Activated CD4-positive, alpha-beta T cell treated with anti-CD3 and anti-CD28 coated beads, Interleukin-2, amount 10 ng/mL, durations not matched to agents 7 days and 5 days (primary cell): ENCODE measurements at places on chromosomes 2 and 18. TPM values are rescaled to one million over a fixed set of nuclear protein-coding genes. Genes with fewer than 3 reads are reported as not detected.

Gene FAM237A
- total RNA-seq, result not detected

- DNase-seq, result no peak
- peaks cover 15% of the 10 kb centered on the region for H3K4me1 ChIP-seq
- peaks cover 16% of the 10 kb centered on the region for H3K27me3 ChIP-seq
- no peaks in the 10 kb centered on the region for H3K36me3 ChIP-seq
- no peak overlapping the region for H3K4me3 ChIP-seq
Observed at GRCh38 chr18:54948350-54948837, 10.9 kb downstream of the CCDC68 start.

DNA sequence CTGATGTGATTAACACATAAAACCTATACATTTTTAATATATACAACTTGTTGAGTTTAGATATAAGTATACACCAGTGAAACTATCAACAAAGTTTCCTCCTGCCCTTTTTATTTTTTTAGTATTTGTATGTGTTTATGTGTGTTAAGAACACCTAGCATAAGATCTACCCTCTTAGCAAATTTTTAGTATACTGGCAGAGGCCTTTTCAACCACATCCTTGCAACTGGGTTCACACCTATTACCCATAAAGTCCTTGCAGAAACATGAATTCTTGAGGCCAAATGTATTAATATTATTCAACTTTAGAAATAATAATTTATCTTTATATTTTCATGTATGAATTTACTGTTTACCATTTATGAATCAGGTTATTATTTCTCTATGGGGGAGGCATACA lies 119.7 kb upstream of the CRIM1 start:
- H3K27me3 ChIP-seq, result peaks cover 26% of the 10 kb centered on the region
- H3K27ac ChIP-seq, result no peak overlapping the region
- H3K36me3 ChIP-seq, result peaks cover 10% of the 10 kb centered on the region
- no peak for DNase-seq

- no peak overlapping the region for H3K27ac ChIP-seq
- H3K4me1 ChIP-seq, result peaks cover 4% of the 10 kb centered on the region
- H3K36me3 ChIP-seq, result no peaks in the 10 kb centered on the region
- no peak for DNase-seq
- H3K27me3 ChIP-seq, result peaks cover 3% of the 10 kb centered on the region
Observed at GRCh38 chr2:27863146-27863545, 27.0 kb downstream of the RBKS start.

- DNase-seq, result no peak
- H3K27ac ChIP-seq, result no peak overlapping the region
- peaks cover 28% of the 10 kb centered on the region for H3K27me3 ChIP-seq
- H3K36me3 ChIP-seq, result no peaks in the 10 kb centered on the region
Observed at GRCh38 chr18:79596446-79597175, 83.0 kb upstream of the CTDP1 start.

DNA sequence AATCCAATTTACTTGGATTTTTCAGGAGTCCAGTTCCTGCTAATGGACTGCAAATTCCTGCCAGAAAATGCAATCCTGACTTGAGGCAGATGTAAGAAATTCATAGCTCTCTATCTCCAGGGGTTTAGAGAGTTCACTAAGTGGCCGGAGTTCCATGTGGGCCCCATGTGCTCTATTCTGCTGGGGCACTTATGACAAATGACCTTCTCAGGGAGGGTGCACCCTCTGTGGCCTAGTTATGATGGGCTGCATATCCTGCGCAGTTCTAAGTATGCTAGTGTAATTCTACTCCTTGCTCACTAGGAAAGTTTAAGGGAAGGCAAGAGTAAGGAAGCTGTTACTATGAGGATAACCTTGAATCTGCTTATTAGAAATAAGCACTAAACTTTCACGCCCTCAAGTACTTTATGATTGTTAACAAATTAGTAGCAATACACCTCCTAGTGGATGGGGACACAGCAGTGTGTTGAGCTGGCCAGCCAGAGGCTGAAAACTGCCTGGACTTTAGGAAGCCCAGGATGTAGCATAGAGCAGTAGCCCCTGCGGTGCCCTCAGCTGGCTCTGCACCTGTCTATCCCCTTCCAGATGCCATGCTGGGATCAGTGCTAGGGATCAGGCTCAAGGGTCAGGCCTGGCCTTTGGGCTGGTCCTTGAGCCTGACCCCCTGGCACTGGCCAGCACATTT lies 14.4 kb downstream of the SMYD1 start:
- no peaks in the 10 kb centered on the region for H3K36me3 ChIP-seq
- no peaks in the 10 kb centered on the region for H3K27me3 ChIP-seq
- no peak for DNase-seq
- no peak overlapping the region for H3K4me3 ChIP-seq
- H3K27ac ChIP-seq, result no peak overlapping the region

GRCh38 chr2:66566726-66567399 lies 131.9 kb downstream of the MEIS1 start:
- no peak overlapping the region for H3K27ac ChIP-seq
- no peak overlapping the region for H3K4me3 ChIP-seq
- DNase-seq, result no peak
- H3K27me3 ChIP-seq, result no peaks in the 10 kb centered on the region
- no peaks in the 10 kb centered on the region for H3K36me3 ChIP-seq

Gene ABHD1
- total RNA-seq, result 0.10 TPM

DNA sequence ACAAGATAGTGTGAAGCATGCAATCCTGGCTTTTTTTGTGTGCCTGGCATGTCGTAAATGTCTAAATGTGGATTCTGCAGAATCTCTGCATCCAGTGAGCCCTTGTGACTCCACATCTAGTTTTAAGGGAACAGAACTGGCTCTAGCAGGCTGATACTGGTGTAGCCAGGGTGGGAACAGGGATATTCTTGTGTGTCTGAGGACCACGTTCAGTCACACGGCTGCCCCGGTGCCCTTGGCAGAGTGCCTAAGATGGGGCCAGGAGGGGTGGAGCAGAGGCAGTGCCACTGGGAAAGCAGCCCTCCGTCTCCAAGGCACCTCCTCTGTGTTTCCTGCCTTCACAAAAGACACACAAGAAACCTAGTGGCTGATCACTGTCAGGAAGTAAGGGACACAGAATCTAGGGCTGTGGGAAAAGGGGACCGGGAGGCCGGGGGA lies 91.5 kb upstream of the PARD3B start:
- H3K4me3 ChIP-seq, result no peak overlapping the region
- no peak for DNase-seq
- H3K4me1 ChIP-seq, result no peaks in the 10 kb centered on the region
- peaks cover 5% of the 10 kb centered on the region for H3K27me3 ChIP-seq

Gene CYTIP
- total RNA-seq, result 279 TPM

Gene ARPC2
- 708 TPM for total RNA-seq

Gene CARF
- 11.9 TPM for total RNA-seq

GRCh38 chr2:53827398-53828175 lies 32.2 kb downstream of the GPR75 start:
- H3K4me3 ChIP-seq, result no peak overlapping the region
- no peak overlapping the region for H3K27ac ChIP-seq
- no peaks in the 10 kb centered on the region for H3K4me1 ChIP-seq
- no peak for DNase-seq

DNA sequence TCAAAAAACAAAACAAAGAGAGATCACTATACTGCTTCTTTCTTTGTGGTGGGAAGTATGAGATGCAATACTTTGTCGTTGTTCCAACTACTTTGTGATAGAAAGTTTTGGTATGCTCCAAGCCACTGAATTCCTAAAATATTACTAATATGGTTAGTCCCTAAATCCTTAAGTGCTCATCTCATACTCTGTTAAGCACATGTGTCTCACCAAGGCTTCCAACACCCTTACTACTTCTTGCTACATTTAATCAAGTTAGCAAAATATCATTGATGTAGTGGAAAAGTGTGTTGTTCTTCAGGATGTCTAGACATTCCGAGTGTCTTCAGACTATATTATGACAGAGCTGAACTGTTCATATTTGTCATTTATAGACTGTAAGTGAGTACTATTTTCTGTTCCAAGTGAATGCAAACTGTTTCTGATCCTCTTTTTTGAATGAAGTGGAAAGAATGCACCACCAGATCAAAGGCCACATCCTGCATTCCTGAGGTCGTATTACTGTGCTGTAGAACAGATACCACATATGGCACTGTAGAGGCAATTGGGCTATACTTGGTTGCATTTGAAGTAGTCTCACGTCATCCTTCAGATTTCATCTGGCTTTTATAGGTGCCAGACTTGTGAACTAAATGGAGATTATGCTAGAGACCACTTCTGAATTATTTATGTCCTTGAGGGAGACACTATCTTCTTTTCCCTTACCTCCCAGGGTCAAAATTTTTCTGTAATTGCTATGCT lies 298.4 kb upstream of the ZNF521 start:
- no peaks in the 10 kb centered on the region for H3K36me3 ChIP-seq
- no peak overlapping the region for H3K27ac ChIP-seq
- no peak for DNase-seq
- H3K27me3 ChIP-seq, result no peaks in the 10 kb centered on the region

GRCh38 chr2:68158134-68158447 lies 403 bp downstream of the PNO1 start:
- H3K27ac ChIP-seq, result peak overlapping the region; percentile 100
- peaks cover 39% of the 10 kb centered on the region for H3K4me1 ChIP-seq
- peak overlapping the region; percentile 94 for H3K4me3 ChIP-seq
- no peaks in the 10 kb centered on the region for H3K27me3 ChIP-seq
- peaks cover 22% of the 10 kb centered on the region for H3K36me3 ChIP-seq

DNA sequence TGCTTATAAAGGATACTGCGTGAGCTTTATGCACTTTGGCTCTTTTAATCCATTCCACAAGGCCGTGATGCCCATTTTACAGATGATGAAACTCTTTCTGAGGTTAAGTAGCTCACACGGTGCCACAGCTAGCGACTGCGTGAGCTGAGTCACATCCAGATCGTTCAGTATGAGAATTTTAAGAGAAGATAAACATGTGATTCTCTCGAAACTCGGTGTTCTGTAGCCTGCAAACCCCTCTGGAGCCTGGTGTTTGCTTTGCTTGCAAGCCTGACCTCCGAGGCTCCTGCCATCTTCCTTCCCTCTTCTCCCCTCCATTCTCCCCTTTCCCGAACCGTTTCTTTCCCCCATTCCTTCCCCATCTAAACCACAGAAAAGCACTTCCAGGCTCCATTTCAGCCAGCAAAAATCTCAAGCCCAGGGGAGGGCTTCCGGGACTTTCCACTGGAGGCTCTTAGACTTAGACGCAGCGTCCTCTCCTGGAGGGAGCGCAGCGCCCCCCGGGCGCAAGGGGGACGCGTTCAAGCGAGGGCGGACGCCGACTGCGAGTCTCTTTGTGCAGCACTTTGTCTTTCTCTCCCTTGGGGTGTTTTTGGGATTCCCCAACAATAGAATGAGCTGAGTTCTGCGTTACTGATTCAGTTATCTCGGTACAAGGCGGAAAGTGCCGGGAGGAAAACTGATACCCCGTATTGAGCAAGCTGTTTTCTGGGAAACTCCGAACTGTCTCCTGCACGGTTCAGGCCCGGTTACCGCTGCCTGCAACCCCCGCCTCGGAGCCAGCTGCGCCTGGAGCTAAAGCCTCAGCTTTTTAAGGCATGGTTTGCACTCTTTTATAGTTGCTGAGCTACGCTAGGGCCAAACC lies 38.0 kb downstream of the CYP1B1 start:
- no peaks in the 10 kb centered on the region for H3K36me3 ChIP-seq
- H3K27ac ChIP-seq, result peak overlapping the region; percentile 31
- no peak for DNase-seq
- H3K4me1 ChIP-seq, result peaks cover 8% of the 10 kb centered on the region
- peak overlapping the region; percentile 45 for H3K4me3 ChIP-seq
- peaks cover 39% of the 10 kb centered on the region for H3K27me3 ChIP-seq

DNA sequence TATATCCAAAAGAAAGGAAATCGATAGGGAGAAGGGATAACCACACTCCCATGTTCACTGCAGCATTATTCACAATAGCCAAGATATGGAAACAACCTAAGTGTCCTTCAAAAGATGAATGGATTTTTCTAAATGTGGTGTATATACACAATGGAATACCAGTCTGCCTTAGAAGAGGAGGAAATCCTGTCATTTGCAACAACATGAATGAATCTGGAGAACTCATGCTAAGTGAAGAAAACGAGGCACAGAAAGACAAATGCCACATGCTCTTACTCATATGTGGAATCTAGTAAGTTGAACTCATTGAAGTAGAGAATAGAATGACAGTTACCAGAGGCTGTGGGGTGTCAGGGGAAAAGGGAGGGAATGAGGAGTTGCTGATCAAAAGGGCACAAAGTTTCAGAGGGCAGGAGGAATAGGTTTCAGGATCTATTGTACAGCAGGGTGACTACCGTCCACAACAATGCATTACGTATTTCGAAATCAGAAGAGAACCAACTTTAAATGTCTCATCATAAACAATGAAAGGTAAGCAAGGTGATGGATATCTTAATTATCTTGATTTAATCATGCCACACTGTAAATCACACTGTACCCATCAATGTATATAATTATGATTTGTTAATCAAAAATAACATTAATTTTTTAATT lies 46.1 kb downstream of the SIGLEC15 start:
- H3K27ac ChIP-seq, result no peak overlapping the region
- no peak for DNase-seq
- H3K4me1 ChIP-seq, result peaks cover 21% of the 10 kb centered on the region
- H3K36me3 ChIP-seq, result peaks cover 84% of the 10 kb centered on the region
